Left lung (tissue), 14 donors: ENCODE measurements at places on chromosomes 4 and X. TPM values are rescaled to one million over a fixed set of nuclear protein-coding genes. Genes with fewer than 3 reads are reported as not detected.

THAP9 gene
- polyA plus RNA-seq, result 13.2 TPM

GIMD1 gene
- not detected for polyA plus RNA-seq

TSPAN6 gene
- polyA plus RNA-seq, result 113 TPM

PARM1 gene
- 54.5 TPM for polyA plus RNA-seq
